ENCODE measurements at places on chromosomes 3 and 15. TPM values are rescaled to one million over a fixed set of nuclear protein-coding genes. Genes with fewer than 3 reads are reported as not detected.

RASGRP1 gene
- 0.83 TPM for total RNA-seq

SLC2A2 gene
- total RNA-seq: not detected

TMED3 gene
- 208 TPM for total RNA-seq

GRCh38 chr15:79007066-79007465 is 62.2 kb upstream of the CTSH start:
- DNase-seq: peak; percentile 15

P2RY14 gene
- total RNA-seq: not detected

C3orf22 gene
- total RNA-seq: not detected

SYNM gene
- total RNA-seq: 4.6 TPM

GRCh38 chr3:168859143-168859542 is 763.4 kb upstream of the GOLIM4 start:
- DNase-seq: no peak

DNA sequence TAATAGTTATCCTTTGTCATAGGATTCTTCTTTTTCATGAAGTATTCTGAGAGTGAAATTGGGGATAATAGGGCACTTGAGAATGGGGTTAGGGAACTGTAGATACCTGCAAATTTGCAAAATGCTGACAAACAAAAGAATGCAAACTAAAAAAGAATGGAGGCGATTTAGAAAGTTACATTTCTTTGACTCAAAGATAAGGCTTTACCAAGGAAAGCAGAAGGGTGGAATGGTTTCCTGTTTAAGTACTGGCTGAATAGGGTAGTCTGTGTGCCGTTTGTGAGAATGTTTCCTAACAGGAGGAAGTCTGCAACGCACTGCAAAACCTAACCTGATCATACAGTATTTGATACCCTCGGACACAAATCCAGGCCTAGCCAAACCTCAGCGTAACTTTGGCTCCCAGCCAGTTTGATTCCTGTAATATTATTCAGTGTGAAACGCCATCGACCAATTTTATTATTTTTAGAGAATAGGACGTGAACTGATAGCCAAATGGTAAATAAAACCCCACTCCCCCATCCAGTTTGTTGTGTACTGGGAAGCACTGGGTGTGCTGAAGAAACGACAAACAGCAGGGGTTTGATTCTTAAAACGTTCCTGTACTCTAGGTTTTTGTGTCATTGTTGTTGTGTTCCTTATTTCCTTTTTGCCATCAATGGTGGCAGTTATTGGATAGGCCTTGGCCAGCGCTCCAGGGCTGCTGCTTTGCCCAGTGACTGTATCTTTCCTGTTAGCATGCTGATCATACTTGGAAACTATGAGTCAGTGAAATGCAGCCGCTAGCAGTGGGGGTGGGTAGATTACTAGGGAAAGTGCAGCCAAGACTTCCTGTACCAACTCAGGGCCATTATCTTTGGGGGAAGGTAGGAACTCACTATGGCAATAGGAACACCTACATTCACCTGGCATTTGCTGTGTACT is 148.0 kb upstream of the TBL1XR1 start:
- peak; percentile 95 for DNase-seq

GRCh38 chr3:168427835-168428475 is 332.2 kb upstream of the GOLIM4 start:
- DNase-seq: no peak

DNA sequence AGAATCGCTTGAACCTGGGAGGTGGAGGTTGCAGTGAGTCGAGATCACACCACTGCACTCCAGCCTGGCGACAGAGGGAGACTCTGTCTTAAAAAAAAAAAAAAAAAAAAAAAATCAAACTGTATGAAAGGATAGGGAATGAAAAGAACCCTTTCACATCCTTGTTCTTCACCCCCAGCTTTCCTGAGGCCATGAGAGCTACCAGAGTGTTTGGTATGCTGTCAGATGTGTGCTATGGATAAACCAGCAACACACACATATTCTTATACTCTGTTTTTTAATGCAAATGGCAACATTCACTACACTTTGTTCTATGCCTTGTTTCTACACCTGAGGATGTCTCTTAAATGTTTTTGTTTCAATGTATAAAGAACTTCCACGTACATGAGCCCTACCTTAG is 33.5 kb downstream of the RPL22L1 start:
- DNase-seq: no peak

DNA sequence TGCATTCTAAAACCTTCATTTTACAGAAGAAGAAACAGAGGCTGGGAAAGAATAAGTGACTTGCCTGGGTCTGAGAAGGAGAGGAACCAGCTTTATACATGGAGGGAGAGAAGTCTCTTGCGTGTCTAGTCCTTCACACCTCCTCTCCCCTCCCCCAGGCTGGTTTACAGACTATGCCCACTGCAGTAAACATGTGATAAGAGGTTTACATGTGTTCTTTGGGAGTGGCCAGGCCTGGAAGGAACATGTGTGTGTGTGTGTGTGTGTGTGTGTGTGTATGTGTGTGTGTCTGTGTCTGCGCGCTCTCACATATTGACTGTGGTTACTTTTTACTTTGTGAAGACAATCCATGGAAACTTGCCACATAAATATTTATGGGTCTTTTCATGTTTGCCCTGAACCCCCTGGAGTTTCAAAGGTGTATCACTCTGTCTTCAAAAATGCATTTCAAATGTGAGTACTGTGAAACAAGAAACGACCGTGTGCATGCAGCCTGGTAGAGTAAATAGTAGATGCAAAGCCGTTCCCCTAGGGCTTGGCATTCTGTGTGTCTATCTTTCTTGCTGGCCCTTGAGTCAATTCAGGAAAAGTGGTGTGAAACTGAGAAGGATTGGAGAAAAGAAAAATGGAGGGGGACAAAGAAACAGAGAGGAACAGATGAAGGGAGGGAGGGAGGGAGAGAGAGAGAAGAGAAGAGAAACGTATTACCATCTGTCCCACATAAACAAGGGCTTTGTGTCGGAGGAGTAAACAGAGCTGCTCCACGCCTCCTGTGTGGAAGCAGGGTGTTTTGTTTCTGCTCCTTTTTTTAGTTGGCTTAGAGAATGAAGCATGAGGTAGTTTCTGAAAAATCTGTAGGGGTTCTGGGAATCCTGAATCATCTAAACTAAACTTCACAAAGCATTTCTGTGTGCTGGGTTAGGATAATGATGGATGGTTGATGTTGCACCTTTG is 51.7 kb downstream of the CLDN11 start:
- DNase-seq: peak; percentile 49

CLRN1 gene
- not detected for total RNA-seq

CAND2 gene
- total RNA-seq: 4.6 TPM

KBTBD13 gene
- total RNA-seq: not detected

DNA sequence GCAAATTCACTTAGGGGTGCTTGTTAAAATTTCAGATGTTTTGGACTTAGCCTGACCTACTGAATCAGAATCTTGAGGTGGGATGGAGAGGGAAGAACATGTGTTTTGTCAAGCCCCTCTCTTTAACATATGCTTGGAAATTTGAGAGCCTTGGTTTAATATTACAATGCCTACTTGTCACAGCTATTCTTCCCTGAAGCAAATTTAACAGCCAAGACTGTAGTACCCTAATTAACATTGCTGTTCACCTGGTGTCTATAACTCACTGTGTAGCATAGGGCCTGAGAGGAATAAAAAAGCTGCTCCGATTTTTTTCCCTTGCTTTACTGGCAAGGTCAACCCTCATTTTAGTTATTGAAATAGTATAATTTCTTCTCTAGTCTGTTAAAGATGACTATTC is 880.1 kb downstream of the CADM2 start:
- DNase-seq: no peak

- no peak for DNase-seq
Measured at GRCh38 chr3:138363322-138363721, 14.9 kb downstream of the MRAS start.

PIK3CB gene
- total RNA-seq: 12.6 TPM

MYRIP gene
- not detected for total RNA-seq

DNA sequence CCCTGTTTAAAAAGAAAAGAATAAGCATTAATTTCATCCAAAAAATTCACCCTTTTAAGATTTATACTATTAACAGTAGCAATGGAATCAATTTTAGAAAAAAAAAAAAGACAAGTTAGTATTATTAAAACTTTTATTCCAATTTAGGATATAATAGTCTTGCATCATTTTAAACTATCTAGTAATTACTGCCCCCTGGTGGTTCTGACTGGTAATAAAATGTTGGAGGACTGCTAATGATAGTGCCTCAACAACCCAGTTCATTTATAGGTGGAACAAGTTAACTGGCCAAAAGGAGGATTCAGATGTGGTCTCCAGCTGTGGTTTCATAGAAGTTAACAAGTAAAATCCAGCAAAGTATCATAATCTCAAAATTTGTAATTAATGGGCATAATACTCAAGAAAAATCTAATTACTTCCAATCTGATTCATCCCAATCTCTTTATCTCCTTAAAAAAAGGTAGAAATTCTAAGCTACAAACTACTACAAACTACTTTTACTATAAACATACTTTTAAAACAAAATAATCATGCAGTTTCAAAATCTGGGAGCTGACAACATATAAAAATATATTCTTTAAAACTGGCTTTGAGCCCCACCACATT is 30.7 kb upstream of the WDR49 start:
- peak; percentile 72 for DNase-seq

- no peak for DNase-seq
Measured at GRCh38 chr15:67716171-67716570, 109.1 kb upstream of the SKOR1 start.

DNA sequence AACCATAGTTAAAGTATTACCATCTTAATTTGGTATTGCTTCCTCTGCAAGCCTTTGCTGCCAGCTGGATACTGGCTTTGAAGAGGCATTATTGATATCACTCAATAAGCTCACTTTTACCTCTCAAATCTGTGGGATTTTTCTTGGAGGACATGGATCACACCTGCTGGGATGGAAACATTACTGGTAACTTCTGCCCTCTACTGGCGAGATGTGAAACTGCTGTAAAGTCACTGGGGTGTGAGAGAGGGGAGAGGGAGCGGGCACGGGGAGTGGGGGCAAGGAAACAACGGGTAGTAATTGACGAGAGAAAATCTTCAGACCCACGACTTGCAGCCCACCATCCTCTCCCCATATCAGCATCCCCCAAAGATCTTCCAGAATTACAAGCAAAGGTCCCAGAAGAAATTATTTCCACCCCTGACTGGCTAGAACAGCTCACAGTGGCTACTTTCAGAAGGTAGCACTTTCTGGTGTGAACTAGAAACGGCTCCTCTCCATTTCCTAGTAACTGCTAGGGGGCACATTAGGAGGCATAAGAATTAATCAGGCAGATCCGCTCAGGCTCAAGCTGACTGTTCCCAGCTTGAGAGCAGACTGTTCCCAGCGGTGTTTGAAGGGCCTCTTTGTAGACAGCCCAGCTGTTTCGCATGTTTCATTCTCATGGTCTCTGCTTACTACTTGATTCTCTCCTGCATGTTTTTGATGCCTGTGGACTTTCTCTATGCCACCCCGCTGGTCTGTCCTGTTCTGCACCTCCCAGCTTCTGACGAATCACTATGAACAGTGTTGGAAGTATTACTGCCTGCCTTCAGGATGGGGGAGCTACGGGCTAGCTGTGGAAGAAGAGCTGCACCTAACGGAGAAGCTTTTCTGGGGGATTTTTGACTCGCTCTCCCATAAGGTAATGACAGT is 230.4 kb upstream of the CHRM5 start:
- peak; percentile 20 for DNase-seq

DNA sequence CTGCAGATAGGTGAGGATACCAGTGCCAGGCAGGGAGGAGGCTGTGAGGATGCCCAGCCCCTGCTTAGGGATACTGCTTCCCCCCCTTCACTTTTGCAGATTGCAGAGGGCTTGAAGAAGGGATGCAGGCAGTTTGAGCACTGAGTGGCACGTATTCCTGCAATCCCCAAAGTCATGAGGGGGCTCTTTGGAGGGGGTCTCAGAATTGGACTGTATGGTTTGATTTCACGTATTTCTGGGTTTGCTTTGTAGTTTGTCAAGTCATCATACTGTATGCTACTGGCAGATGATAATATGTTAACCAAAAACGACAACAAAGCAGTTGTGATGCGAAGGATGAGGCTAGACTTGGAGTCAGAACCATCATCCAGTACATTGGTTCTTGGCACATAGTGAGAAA is 28.1 kb downstream of the CHST14 start:
- peak; percentile 2 for DNase-seq

GRCh38 chr3:176905331-176905730 is 292.0 kb downstream of the TBL1XR1 start:
- DNase-seq: no peak

C2CD4A gene
- total RNA-seq: not detected

- no peak for DNase-seq
Measured at GRCh38 chr15:41773332-41773728, 954 bp upstream of the MAPKBP1 start.

Measured in HFFc6 (cell line).